ENCODE measurements at places on chromosomes 5 and 9. TPM values are rescaled to one million over a fixed set of nuclear protein-coding genes. Genes with fewer than 3 reads are reported as not detected.

KLHL3 gene
- total RNA-seq, result 5.1 TPM

SOHLH1 gene
- total RNA-seq, result not detected

CKMT2 gene
- 3.3 TPM for total RNA-seq

CDHR2 gene
- 0.05 TPM for total RNA-seq

PCDHB11 gene
- 0.30 TPM for total RNA-seq

Measured in smooth muscle cell of the umbilical artery (primary cell).